Stimulated activated CD4-positive, alpha-beta T cell treated with anti-CD3 and anti-CD28 coated beads, Interleukin-4, amount 100 ng/mL, for 4 hours (primary cell): ENCODE measurements at places on chromosomes 6 and 20.

DNA sequence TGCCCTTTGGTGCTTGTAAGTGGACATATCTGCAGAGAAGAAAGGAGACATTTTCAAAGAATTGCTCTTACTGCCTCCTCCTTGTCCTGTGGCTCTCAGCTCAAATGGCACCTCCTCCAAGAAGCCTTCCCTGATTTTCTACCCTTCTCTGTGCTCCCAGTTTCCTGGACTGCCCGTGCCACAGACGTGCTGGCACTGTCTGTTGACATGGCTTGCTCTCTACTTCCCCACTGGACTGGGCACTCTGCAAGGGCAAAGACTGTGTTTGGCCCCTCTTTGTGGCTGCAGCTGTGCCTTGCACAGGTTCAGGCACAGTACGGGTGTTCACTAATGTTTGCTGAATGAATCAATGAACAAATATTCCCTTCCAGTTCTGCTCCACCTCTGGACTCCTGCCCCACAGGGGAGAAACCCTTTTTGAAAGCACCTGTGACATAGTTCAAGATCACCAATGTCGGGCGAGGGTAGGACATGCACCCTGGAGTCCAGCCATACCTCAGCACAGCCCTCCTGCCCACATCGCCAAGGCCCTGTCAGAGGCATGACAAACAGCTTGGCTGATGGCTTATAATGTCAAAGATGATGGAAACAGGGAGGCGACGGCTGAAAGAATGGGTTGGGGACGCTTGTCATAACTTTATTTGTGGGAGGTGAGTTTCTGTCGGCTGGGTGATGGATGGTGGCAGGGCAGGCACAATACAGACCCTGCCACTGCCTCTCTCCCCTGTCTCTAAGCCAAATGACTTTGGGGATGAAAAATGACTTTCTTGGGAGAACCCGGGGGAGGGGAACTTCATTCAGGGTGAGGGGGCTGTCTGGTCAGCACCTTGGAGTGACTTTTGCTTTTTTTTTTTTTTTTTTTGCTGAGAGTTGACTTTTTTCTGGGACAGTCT, 15.6 kb upstream of the CTNNBL1 start:
- no peak for DNase-seq

- no peak for DNase-seq
Measured at GRCh38 chr20:48750376-48750775, 77.4 kb downstream of the PREX1 start.

DNA sequence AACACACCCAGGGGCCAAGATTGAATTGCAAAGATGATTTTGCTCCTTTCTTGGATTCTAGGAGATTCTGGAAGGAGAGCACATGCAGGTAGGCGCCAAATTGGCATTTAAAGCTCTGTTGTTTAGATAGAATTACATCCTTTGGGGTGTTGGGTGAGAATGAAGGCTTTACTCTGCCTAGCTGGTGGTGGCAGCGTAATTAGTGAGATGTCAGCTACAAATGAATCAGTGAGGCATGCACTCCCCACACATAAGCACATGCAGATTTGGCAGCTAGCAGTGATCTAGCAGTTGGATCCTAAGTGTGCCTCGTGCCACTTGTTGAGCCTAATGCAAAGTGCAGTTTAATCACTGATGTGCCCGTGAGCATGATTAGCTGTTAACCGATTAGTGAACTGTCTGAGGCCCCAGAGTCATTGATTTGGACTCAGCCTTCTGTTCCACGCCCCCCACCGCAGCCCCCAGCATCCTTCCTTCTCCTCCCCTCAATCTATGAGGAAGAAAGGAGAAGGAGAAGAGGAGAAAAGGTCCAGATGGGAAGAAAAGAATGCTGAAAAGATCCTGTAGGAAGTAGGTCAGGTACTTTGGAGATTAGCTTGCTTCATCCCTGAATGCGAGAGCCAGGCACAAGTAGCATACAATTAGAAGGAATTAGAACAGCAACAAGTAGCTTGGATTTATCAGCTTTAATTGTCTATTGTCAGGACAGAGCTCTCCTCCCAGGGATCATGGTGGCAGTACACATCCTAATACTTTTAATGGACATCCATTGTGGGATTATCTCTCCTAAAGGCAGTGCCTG, 6.0 kb upstream of the PRDM1 start:
- DNase-seq, result no peak

DNA sequence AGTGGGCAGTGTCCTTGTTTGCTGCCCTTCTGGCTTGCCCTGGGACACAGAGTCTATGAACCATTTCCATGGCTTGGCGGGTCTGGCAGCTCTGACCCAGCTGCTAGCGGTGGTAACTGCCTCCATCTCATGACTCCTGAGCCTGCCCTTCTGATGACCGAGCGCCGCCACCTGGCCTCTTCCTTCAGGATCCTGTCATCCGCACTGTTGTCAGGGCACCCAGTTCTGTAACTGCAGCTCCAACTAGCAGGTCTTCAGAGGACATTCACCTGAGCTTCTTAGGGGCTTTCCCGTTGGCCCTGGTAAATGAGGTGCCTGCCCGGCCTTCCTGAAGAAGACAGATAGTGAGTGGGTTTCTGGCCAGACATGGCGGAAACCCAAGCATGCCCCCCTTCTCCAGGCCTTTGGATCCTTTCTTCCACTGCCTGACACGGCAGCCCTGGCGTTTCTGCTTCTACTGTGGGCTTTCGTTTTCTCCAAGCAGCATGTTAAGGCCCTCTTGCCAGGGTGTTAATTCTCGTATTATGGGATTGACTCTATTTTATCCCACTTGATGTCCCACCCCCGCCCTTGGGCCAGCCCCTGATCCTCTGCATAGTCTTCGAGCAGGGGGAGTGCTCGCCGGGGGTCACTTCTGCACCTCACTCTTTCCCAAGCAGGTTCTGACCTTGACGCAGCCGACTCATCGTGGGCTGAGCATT, 24.7 kb downstream of the PACSIN1 start:
- no peak for DNase-seq

GRCh38 chr20:47392015-47392720, 35.7 kb upstream of the ZMYND8 start:
- DNase-seq, result no peak
